D721Med (cell line): ENCODE measurements at places on chromosomes 4 and X.

DNA sequence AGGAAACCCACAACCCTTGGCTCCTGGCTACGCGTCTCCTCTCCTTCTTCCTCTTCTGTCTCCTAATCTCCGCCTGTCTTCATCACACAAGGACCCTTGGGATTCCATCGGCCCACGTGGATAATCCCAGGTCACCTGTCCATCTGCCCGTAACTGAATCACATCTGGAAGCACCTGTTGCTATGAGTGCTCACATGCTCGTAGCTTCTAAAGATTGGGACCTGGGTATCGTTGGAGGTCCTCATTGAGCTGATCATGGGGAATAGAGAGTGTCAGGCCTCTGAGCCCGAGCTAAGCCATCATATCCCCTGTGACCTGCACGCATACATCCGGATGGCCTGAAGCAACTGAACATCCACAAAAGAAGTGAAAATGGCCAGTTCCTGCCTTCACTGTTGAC, 175.4 kb downstream of the SHOX start:
- DNase-seq: no peak

DNA sequence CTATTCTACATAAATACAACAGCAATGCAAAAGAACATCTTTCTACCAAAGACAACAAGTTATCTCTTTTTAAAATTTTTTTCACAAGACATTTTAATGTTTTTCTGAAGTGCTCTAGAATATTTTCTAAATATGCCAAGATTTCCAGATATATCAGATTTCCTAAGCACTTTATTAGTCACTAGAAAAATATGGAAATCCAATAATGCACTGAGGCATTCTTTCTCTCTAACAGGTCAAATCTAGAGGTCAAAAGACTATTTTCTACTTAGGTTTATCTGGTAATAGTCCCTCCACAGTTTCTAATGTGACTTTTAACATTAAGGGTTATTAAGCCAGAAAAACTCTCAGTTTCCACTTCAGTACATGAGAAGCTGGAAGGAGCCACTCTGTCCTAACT, 1041.2 kb upstream of the INTU start:
- DNase-seq: no peak

DNA sequence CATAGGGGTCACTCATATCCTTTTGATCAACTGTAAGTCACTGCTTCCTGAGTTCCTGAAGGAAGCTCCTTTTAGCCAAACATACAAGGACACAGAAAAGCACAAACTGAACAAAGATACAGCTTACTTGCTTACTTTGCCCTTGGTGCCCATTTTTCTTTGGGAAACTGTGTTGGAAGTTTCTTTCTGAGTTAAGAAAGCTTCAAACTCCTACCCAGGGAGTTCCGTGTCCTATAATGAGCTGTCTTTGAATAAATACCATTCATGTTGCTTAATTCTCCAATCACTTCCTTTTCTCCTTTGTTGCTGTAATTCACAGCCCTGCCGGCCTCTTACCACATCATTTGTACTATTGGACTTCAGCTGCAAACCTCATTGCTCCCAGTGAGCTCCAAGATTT, at the start of gene ADH4:
ADH4 (minus strand) TSS at position 228 of the 400 bp plus-strand sequence; CDS start at position 153, 75 bp downstream.
- DNase-seq: no peak

DNA sequence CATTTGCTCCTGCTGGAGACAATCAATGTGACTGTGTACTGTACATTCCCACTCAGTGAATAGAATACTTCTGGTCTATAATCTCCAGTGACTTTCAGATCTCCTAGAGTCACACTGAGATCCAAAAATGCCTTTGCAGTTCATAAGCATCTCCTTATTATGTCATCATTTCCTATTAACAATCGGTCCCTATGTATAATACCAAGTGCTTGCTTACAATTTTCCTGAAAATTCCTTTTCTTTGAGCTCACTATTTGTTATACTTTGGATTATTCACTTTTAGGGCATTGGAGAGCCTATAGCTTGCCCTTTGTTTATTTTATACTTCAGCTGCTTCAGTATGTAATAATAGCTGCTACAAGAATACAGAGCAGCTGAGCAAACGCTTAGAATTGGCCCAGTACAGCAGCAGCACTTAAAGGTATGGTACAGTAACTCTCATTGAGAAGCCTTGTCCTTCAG, 313.0 kb downstream of the DCTD start:
- no peak for DNase-seq

GRCh38 chr4:176744091-176744490, 48.6 kb downstream of the VEGFC start:
- no peak for DNase-seq

DNA sequence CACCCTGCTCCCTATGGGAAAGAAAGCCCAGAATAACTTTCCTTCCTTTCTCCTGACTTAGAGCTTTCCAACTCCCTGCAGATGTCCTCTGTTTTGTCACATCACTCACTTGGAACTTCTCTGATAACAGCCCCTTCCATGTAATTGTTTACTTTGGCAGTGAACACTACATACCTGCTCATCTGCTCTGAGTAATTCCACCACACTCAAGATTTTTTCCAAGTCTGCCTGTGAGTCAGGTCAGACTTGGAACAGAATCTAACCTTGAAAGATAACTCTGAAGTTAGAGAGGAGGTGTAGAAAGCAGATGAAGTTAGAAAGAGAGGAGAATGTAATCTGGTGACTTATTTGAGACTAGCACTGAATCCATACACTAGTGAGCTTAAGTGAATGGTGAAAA, 7.4 kb downstream of the MAGEB10 start:
- DNase-seq: no peak

DNA sequence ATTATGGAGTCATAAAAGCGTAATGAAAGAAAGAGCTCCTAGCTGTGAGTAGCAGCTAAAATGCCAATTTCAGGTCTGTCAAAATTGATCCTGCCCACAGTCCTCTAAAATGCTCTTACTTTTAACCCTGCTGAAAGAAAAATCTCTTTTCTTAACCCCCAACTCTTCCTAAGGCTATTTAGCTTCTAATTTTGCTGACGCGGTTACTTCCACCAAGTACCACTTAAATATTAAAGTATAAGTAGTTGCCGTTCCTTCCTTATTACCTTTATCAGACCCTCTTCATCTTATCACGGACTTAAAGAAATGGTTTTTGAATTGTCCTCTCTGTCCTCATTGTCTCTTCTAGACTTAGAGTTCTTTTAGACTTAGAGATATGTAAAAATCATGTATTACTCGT, 272.2 kb downstream of the FRMPD4 start:
- DNase-seq: no peak
